Psoas muscle (tissue), 8 donors: ENCODE measurements at places on chromosomes 13 and 19. TPM values are rescaled to one million over a fixed set of nuclear protein-coding genes. Genes with fewer than 3 reads are reported as not detected.

DNA sequence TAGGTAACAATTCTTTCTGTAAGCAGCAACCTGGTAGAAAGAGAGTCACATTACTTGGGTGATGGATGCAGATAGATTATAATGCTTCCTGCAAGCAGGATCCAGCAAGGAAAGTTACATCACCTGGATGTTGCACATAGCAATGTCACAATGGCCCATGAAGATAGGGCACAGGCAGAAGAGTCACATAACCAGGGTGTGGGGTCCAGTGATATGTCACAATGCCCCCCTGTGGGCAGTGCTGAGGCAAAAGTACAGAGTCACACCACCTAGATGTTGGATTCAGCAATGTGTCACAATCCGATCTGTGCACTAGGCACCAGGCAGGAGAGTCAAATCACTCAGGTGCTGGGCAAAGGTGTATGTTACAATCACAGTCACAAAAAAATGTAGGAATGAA lies 4.0 kb upstream of the ZNF43 start:
- DNase-seq = no peak
- H3K4me3 ChIP-seq = no peak overlapping the region
- H3K27me3 ChIP-seq = no peaks in the 10 kb centered on the region
- no peak overlapping the region for H3K27ac ChIP-seq

- DNase-seq = peak; percentile 100
- no peaks in the 10 kb centered on the region for H3K27me3 ChIP-seq
- peak within 1 kb of the TSS; percentile 83 for H3K27ac ChIP-seq
Measured at GRCh38 chr19:44845612-44846454, at the start of gene NECTIN2. TSS of gene NECTIN2 (plus strand) at chr19:44846297. CDS start at chr19:44846526, 229 bp downstream.

DNA sequence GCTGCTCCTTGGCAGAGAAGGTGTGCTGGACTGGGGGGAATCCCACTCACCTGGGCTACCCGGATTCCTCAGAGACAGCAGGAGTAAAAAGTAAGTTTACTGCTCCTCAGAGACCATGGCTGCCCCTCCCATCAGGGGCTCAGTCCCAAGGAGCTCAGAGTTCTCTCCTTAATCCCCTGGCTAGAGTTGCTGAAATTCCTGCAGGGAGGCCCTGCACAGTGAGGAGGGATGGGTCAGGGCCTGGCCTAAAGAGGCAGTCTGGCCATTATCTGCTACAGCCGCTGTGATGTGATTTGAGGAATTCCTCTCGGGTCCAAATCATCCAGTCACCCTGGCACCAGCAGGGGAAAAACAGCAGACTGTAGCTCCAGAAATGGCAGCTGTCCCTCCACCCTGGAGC lies 502.5 kb downstream of the PCDH17 start:
- no peaks in the 10 kb centered on the region for H3K27me3 ChIP-seq
- no peaks in the 10 kb centered on the region for H3K36me3 ChIP-seq
- DNase-seq = no peak
- H3K27ac ChIP-seq = no peak overlapping the region

DNA sequence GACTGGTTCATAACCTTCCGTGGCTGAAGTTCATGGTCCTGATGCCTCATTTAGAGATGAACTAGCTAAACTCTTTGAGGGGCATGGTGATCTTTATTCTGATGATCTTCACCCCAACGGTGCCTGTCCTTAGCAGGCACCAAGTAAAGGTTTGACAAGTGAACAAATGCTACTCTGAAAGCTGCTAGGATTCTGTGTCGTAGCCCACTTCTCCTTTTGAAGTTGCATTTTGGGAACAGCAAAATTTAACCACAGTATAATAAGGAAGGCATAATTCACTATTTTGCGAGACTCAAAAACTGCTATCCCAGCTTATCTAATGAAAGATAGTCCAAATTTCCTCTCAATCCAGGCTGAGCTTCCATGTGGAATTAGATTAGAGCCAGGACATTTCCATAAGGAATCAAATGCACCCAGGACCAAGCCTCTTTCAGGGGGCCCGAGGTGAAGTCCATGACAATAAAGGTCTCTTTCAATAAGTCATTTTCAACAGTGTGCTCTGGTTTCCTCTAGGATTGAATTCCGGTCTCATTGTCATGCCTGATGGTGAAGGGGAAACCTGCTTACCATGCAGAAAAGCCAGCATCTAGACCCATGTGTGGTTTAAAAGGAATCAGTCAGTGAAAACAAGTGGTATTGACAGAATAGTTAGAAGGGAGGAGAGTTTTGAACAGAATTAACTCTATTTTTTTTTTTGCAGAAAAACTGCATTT lies 23.1 kb downstream of the SIAH3 start:
- no peak overlapping the region for H3K27ac ChIP-seq
- no peak overlapping the region for H3K4me3 ChIP-seq
- H3K27me3 ChIP-seq = no peaks in the 10 kb centered on the region
- no peak for DNase-seq

DNA sequence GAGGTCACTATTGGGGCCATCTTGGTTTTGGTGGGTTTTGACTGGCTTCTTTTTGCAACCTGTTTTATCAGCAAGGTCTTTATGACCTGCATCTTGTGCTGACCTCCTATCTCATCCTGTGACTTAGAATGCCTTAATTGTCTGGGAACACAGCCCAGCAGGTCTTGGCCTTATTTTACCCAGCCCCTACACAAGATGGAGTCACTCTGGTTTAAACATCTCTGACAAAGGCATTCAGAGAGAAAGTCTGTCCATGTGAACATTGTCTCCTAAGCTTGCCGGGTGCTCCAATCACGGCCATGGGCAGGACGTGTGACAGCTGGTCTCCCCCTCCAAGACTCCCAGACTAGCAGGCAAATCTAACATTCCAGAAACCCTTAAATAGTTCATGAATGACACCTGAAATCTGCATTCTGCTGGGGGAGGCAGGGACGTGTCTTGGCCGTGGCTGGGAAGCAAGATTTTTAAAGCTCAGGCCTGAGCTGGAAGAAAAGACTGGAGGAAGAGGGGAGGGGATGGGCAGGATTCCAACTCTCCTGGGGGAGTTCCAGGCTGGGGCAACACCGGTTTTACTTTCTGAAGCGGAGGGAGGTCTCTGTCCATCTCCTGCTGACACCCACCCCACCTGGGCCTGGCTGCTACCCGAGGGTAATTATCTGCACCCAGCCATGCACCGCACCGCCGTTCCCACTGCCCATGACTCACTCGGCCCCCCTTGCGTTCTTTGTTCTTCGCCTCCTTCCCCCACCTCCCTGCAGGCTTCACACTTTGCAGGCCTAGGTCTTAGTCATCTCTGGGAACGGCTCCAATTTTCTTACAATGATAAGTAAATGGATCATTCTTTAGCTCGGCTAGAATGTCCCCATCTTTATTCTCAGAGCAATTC lies 11.6 kb upstream of the OR1M1 start:
- no peaks in the 10 kb centered on the region for H3K27me3 ChIP-seq
- no peaks in the 10 kb centered on the region for H3K4me1 ChIP-seq
- peak; percentile 51 for DNase-seq
- no peaks in the 10 kb centered on the region for H3K36me3 ChIP-seq
- H3K4me3 ChIP-seq = no peak overlapping the region

GRCh38 chr13:99640260-99640659 lies 139.0 kb downstream of the TM9SF2 start:
- no peak for DNase-seq
- H3K27ac ChIP-seq = no peak overlapping the region
- no peaks in the 10 kb centered on the region for H3K36me3 ChIP-seq
- no peaks in the 10 kb centered on the region for H3K4me1 ChIP-seq
- no peaks in the 10 kb centered on the region for H3K27me3 ChIP-seq

DNA sequence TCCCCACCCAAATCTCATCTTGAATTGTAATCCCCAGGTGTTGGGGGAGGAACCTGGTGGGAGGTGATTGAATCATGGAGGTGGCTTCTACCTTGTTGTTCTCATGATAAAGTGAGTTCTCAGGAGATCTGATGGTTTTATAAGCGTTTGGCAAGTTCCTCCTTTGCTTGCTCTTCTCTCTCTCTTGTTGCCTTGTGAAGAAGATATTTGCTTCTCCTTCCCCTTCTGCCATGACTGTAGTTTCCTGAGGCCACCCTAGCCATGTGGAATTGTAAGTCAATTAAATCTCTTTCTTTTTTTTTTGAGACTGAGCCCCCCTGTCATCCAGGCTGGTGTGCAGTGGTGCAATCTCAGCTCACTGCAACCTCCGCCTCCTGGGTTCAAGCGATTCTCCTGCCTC lies 34.4 kb downstream of the VSTM1 start:
- H3K36me3 ChIP-seq = no peaks in the 10 kb centered on the region
- no peak overlapping the region for H3K4me3 ChIP-seq
- H3K4me1 ChIP-seq = no peaks in the 10 kb centered on the region
- H3K27ac ChIP-seq = no peak overlapping the region
- no peak for DNase-seq

DNA sequence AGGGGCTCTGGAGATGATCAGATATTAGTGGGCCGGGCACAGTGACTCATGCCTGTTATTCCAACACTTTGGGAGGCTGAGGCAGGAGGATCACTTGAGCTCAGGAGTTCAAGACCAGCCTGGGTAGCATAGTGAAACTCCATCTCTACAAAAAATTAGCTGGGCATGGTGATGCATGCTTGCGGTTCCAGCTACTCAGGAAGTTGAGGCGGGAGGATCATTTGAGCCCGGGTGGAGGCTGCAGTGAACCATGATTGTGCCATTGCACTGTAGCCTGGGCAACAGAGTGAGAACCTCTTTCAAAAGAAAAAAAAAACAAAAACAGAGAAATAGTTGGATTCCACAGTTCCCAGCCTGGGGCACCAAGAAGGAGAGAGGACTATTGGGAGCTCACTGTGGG lies 17.9 kb upstream of the SHFL start:
- no peaks in the 10 kb centered on the region for H3K4me1 ChIP-seq
- H3K36me3 ChIP-seq = no peaks in the 10 kb centered on the region
- H3K27me3 ChIP-seq = no peaks in the 10 kb centered on the region
- no peak overlapping the region for H3K27ac ChIP-seq
- H3K4me3 ChIP-seq = no peak overlapping the region
- DNase-seq = no peak

DNA sequence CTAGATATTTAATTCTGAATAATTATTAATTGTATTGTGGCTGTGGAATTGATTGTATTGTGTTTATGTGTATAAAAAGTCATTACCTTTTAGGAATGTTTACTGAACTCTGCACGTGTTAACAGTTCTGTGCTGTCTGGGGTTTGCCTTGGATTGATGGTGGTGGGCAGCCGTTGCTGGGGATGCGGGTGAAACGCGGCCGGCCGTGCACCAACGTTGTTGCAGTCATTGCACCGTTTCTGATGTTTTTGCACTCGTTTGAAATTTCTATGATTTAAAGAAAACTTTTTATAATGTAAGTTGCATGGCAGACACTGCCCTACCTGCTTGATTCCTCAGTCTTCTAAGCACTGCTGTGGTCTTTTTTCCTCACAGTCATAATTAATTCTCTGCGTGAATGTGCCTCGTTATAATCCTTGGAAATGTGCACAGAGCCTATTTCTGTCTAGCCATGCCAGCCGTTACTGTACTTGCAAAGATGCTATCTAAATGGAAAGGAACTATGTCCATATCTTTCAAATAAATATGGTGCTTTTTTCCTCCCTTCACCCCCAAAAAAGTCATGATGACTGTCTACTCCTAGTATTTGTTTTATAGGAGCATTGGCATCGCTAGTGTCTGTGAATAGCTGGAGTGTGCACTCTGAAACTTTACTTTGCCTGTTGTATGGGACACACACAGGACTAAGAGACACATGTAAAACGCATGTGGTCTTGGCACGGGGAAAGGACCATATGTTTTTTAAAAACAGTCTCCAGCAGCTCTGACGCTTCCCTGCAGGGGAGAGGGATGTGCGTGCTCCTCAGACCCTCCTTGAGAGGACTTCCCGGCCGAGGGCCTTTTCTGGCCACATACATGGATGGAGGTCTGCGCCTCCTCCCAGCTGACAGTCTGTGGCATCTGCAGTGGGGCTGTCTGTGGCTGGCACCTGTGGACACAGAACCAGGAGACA lies 40.7 kb upstream of the MCF2L start:
- H3K4me1 ChIP-seq = no peaks in the 10 kb centered on the region
- H3K27ac ChIP-seq = no peak overlapping the region
- H3K4me3 ChIP-seq = no peak overlapping the region
- no peaks in the 10 kb centered on the region for H3K36me3 ChIP-seq
- DNase-seq = no peak
- H3K27me3 ChIP-seq = peaks cover 50% of the 10 kb centered on the region

DNA sequence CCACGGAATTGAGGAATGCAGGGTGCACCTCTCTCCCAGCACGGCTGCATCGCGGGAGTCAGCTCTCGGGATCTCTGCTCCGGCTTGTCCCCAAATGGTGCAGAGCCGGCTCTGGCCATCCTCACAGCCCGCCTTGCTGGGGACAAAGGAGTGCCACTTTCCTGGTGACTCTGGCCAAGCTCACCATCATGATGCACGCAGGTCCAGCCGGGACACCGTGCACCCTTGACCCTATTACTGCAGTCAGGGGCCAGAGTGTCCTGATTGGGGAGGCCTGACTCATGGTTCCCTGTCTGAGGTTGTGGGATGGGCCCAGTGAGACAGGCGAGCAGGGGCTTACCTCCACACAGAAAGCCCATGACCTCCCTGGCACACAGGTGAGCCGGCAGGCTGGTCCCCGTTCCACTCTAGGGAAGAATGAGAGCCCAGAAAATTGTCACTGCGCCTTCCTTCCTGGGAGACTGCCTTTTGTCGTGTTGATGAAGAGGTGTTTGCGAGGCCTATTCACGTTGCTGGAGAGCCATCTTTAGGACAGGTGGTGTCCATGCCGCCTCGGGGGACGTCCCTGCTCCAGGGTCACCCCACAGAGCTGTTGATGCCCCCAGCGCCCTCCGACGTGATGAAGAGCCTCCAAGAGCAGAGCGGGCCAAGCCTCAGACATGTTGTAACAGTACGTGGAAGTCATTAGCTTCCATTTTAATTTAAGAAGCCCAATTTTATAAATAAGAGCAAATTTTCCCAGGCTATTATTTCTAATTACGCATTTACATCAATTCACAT lies 18.5 kb upstream of the VSTM2B start:
- peaks cover 8% of the 10 kb centered on the region for H3K27me3 ChIP-seq
- H3K4me1 ChIP-seq = no peaks in the 10 kb centered on the region
- H3K27ac ChIP-seq = no peak overlapping the region
- no peak for DNase-seq

DNA sequence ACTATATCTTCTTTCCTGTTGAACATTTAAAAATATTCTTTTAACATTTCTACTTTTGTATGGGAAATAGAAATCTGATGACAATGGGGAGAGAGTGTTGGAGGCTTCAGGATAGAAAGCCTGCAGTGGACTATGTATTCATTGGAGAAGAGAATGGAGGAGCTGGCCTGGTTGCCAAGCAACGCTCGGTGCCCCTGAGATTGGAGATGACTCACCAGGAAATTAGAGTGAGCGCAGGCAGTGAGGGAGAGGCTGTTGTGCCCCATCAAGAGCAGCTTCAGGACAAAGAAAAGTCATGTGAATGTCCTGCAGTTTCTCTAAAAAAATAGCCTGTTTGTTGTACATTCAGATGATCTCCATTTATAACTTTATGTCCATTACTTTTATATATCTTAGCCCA lies 48.7 kb upstream of the ZNF835 start:
- no peaks in the 10 kb centered on the region for H3K27me3 ChIP-seq
- no peak for DNase-seq
- no peaks in the 10 kb centered on the region for H3K4me1 ChIP-seq
- no peak overlapping the region for H3K4me3 ChIP-seq
- no peak overlapping the region for H3K27ac ChIP-seq

ZIC2 gene
- total RNA-seq = not detected

ZNF99 gene
- total RNA-seq = not detected

AP2A1 gene
- 81.0 TPM for total RNA-seq

SLC25A41 gene
- total RNA-seq = 0.15 TPM

IL4I1 gene
- total RNA-seq = 3.3 TPM

C19orf38 gene
- total RNA-seq = 1.2 TPM

NLRP12 gene
- 0.23 TPM for total RNA-seq

ZNF628 gene
- total RNA-seq = 14.3 TPM
